ENCODE measurements at places on chromosomes 2 and 18.

- DNase-seq: no peak
Observed at GRCh38 chr2:60515721-60516226, 37.7 kb downstream of the BCL11A start.

GRCh38 chr18:45335282-45336043 lies 279.8 kb upstream of the SLC14A2 start:
- DNase-seq: no peak

GRCh38 chr2:3141696-3142095 lies 235.9 kb downstream of the EIPR1 start:
- no peak for DNase-seq

- peak; percentile 99 for DNase-seq
Observed at GRCh38 chr2:169694113-169694893, at the start of the genes CFAP210 and PHOSPHO2. Gene CFAP210 (minus strand): TSS chr2:169694405. CDS start chr2:169694327, 78 bp downstream. Gene PHOSPHO2 (plus strand): TSS chr2:169694469. CDS start chr2:169700972, 6,503 bp downstream.

GRCh38 chr2:159193791-159194190 lies 92.7 kb downstream of the WDSUB1 start:
- no peak for DNase-seq

GRCh38 chr2:72940786-72941185 lies 23.5 kb downstream of the EMX1 start:
- DNase-seq: no peak

DNA sequence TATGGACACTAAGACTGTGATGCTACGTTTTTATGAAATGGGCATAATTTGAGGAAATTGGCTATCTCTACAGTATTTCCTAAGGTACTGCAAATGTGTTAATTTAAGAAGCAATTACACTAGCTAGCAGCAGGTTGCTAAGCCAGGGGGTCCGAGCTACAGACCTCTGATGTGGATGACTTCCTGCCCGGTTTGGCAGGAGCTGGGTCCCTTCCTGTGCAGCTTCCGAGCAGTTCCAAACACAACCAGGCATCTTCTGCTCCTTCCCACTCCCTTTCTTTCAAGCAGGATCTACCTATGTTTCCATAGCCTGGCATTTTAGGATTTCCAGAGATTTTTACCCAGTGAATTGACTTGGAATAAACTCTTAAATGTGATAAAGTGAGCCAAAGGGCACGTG lies 55.7 kb downstream of the SCN2A start:
- no peak for DNase-seq

GRCh38 chr18:9898792-9899549 lies 13.2 kb downstream of the TXNDC2 start:
- no peak for DNase-seq

GRCh38 chr2:106358081-106358480 lies 110.1 kb downstream of the RGPD3 start:
- DNase-seq: no peak

DNA sequence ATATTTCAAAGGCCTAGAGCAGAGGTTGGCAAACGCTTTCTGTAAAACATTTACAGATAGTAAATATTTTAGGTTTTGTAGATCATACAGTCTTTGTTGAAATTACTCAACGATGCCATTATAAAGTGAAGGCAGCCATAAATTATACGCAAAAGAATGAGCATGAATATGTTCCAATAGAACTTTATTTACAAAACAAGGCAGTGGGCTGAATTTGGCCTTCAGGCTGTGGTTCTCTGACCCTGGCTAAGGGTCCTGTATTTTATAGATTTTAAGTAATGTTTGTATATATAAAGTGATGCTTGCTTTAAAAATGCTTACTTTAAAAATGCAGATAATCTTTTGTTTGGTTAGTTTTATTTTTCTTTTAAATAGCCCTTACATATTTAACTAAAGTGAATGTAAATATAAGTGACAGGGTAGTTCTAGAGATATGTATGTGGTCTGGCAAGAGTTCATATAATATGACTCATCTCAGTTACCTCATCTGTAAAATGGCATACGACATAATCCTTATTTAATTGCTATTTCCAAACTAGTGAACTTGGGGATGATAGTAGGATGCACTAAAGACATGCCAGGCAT lies 51.7 kb upstream of the ATP5MC3 start:
- no peak for DNase-seq

- DNase-seq: no peak
Observed at GRCh38 chr2:24189551-24189950, 14.7 kb downstream of the FAM228A start.

DNA sequence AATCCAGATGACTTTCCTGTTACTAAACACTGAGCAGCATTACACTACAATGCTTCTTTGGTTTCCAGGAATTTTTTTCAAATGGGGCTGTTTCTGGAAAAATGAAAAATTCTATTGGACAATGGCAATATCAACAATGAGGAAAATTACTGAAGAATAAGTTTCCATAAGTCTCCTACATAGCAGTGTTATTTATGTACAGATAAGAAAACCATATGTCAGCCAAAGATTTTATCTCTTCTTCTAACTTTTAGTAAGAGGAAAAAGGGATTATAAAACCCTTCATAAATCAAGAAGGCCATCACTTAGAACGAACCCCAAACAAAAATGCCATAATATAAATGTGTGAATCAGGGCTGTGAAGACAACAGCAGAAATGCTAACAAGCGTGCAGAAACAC lies 31.6 kb upstream of the NOSTRIN start:
- DNase-seq: no peak

- no peak for DNase-seq
Observed at GRCh38 chr2:28293416-28293815, 99.2 kb upstream of the FOSL2 start.

DNA sequence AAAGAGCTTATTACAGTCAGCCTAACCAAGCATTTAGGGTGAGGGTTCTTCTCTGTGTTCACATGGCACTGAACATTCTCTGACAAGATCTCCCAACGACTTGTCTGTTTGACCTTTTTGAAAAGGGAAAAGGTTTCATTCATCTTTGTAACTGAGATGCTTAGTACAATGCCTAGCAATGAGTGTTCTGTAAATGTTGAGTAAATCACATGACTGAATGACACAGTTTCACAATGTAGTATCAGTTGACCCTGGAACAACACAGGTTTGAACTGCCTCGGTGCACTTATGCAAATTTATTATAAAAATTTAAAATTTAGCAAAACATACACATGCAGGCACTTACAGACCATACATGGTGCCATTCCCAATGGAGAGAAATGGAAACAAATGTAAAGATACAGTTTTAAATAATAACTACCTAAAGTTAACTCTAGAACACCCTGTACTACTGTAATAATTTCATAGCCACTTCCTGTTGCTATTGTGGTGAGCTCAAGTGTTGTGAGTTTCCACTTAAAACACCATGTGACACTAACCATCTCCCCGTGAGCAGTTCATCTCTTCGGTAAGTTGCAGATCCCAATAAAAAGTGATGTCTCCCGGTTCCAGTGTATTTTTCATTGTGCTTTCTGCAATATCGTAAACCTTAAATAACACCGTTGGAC lies 34.1 kb upstream of the VWC2L start:
- DNase-seq: no peak

- DNase-seq: no peak
Observed at GRCh38 chr2:112129060-112129459, 9.1 kb upstream of the FBLN7 start.

DNA sequence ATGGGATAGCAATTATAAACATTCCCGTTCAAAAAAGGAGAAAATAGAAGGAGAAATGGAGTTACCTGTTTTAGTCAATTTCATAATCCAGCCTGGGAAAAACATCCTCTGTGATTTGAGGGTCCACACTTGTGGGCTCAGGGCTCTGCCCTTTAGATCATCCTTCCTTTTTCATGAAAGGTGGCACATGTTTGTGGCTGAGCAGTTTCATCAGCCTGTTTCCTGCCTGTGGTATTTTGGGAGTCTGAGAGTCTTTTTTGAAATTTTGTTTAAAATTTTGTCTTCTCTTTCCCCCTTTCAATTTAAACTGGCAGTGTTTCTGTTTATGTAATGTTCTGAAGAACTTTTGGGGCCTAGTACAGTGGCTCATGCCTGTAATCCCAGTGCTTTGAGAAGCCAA lies 84.0 kb downstream of the KIAA1328 start:
- no peak for DNase-seq

DNA sequence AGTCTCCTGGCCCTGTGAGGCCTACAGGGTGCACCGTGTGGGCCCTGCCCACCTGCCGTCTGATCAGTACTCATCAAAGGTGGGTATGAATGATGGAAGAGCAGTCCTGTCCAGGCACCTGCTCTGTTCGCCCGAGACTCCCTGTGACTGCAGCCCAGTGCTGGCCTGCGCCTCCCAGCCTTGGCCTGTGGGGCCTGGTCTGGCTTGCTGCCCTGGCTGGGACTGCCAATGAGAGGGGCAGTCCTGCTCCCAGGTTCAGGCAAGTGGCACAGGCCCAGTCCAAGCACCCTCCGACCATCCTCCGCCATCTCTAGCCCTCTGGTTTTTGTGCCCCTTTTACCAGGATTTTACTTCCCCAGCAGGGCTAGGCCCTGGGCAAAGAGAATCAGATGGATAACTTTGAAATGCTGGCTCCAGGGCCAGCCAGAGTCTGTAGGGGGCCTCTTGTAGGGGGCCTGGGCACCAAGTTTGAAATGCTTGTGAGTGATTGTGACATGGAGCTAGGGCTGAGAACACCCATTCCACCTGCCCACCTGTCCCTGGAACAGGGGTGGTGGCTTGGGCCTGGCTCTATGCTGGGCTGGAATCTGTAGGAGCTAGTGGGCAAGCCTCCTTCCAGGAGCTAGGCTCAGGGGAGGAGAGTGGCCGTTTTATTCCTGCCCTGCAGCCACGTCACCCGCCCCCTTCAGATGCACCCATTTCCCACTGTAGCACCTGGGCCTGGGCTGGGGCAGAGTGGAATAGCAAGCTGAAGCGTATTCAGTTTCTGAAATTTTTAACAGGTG lies 8.7 kb upstream of the HS6ST1 start:
- DNase-seq: no peak

DNA sequence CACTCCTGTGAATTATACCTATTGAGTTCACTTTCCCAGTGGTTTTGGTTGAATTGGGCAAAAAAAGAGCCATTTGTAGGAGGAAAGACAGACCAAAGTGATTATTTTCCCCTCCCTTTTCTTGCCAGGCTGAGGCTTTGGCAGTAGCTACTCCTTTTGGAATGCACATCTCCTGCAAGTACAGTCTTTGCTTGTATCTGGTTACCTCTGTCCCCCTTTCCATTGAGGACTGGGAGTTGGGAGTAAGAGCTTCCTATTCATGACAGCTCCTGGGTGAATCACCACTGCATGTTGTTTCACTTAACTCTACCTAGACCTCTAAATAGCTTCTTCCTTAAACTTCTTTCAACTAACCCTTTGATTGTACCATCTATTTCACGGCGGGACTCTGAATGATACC lies 695.3 kb upstream of the ZNF804A start:
- no peak for DNase-seq

DNA sequence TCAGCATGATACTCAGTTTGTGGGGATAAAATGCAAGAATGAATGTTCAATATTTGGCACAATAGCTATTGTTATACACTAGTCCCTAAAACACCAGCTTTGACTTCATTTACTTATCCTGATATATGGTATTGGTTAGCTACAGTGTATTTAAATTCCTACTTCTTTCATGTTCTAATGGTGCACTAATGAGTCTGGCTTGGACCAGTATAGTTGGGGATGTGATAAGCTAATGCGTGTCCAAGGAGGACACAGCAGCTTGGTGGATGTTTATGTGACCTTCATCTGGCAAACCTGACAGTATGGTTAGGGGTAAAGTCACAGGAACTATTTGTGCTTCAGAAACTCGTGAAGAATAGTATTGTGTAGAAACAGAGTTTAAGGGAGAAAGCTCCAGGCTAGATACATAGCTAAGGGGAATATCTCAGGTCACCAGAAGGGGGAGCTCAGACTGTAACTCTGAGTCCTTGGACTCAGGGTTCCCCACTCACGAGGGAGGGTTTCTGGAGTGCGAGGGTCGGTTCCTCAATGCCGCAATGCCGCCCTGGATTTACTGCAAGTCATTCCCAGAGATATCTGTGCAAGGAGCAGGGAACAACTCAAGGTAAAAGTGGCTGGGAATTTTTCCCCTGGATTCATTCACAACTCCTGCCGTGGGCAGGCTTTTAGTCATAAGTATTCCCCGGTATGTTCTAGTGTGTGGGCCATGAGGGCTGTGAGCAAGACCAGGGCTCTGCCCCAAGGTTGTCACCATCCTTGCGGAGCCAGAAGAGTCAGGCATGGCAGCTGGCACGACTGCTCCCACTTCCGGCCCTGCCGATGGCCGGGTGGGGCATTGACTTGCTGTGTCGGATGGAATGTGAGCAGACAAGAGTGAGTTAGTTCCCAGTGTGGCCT lies 14.5 kb downstream of the IL1R2 start:
- DNase-seq: no peak

GRCh38 chr2:136310797-136311603 lies 193.1 kb upstream of the CXCR4 start:
- no peak for DNase-seq

DNA sequence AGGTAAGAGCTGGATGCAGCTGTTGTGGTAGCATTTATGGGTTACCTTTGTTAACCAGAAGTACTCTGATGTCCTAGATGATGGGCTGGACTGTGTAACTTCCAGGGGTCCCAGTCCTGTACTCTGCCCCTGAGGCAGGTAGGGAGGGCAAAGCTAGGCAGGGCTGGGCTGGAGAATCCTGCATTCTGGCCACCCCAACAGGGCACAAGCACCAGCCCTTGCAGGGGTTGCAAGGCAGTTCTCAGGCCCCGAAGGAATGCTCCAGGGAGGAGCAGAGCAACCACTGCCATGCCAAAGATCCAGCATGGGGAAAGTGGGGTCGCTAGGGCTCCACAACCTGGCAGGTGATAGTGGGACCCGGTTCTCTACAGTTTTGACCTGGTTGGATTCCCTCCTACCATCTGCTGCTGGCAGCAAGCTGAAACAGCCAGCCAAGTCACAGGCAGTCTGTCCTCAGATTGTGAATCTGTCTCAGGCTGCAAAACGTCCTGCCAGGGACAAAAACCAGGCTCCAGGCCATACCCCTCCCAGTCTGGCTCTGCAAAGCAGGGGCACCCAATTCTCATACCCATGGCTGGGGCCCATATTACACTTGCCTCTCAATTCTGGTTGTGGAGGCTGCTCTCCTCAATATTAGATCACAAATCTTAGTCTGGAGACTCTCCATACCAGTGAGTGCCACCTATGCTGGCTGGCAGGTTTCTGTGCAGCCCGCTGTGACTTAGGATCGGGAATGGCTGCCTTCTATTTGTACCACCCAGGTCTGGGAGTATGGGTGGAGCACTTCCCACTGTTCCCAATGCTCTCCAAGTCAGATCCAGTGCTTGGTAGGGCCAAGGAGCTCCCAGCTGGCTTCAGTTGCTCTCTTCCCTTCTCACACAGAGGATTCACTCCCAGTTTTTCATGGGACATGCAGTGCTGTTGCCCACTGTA lies 61.1 kb downstream of the SMCHD1 start:
- no peak for DNase-seq

- DNase-seq: no peak
Observed at GRCh38 chr18:46042571-46043123, 29.4 kb downstream of the PSTPIP2 start.

GRCh38 chr2:25375371-25375988 lies 33.8 kb upstream of the DNMT3A start:
- no peak for DNase-seq
